Stimulated activated CD8-positive, alpha-beta memory T cell treated with anti-CD3 and anti-CD28 coated beads, Interleukin-2, amount 100 ng/mL, for 1 hour (primary cell): ENCODE measurements at places on chromosomes 5 and 9.

- DNase-seq = no peak
Observed at GRCh38 chr5:150765799-150766169, 7.0 kb upstream of the DCTN4 start.

GRCh38 chr9:75108571-75108970 is 20.3 kb downstream of the OSTF1 start:
- no peak for DNase-seq

DNA sequence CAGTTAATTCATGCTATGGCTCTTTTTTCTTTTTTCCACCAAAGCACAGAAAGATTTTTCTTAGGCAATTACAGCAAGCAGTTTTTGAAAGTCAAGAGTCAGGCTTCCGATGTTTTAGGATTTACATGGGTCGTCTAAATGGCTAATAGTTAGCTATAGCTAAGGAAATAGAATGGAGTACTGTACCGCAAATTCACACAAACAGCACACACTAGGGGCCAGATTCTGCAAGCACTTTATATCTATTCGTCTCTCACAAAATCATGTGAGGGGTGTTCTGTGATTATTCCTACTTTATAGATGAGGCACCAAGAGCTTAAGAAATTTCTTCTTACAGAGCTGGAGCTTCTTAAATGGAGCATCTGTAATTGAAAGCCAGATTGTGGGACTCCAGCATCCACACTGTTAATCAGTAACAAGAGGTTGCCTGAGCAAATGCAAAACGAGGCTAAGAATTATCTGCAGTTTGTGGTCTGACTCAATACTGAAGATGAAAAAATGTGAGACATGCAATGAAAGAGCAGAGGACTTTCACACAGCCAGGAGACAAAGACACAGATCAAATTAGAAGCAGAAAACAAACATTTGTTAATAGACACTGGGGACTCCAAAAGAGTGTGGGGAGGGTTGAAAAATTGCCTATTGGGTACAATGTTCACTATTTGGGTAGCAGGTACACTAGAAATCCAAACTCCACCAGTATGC is 62.7 kb upstream of the CTXN3 start:
- DNase-seq = no peak

DNA sequence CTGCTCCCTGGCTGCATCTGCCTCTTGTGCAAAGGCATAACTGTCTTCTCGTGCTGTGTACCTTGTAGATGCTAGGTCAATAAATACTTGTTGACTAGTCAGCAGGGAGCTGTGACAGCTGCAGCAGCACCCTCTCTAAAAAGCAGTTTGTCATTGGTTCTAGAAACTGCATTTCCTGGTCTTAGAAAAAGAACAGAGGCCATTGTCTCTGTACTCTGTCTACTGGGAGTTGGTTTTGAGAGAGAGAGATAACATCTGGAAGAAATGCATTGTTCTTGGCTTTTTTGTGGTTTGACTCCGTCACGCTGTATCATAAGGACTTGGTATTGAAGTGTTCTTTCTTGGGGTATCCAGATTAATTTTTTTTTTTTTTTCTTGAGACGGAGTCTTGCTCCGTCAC is 32.3 kb downstream of the SH3GLB2 start:
- DNase-seq = no peak

- DNase-seq = no peak
Observed at GRCh38 chr5:69414885-69415583, at the start of gene MARVELD2. TSS of gene MARVELD2 (plus strand) at chr5:69415116. CDS start at chr5:69419386, 4,270 bp downstream.

GRCh38 chr9:124698265-124698664 is 72.8 kb downstream of the NR6A1 start:
- DNase-seq = no peak

- DNase-seq = no peak
Observed at GRCh38 chr9:72262063-72262462, 102.9 kb downstream of the ZFAND5 start.

DNA sequence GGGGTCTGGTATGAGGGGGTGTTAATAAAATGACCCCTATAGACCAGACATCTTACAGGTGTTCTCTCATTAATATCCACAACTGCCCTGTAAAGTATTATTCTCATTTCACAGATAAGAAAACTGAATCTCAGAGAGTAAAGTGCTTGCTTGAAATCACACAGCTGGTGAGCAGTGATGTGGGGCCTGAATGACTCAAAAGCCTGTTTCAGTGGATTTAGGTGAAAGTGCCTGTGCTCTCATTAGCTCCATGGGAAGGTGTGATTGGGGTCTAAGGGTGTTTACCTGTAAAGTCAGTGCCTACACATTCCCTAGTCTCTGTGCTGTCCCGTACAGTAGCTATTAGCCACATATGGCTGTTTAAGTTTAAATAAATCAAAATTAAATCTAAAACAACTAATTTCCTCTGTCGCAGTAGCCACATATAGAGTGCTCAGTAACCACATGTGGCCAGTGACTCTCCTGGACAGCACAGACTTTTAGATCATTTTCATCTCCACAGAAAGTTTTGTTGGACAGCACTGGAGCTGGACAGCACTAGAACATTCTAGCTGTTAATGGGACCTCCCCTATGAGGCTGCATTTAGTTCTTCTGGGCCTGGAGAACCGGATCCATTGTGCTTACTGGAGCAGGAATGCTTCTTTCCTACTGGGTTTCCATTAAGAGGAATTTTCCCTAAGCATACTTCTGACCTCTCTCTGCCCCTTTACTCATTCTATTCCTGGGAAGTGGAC is 52.5 kb upstream of the SEMA6A start:
- DNase-seq = no peak

DNA sequence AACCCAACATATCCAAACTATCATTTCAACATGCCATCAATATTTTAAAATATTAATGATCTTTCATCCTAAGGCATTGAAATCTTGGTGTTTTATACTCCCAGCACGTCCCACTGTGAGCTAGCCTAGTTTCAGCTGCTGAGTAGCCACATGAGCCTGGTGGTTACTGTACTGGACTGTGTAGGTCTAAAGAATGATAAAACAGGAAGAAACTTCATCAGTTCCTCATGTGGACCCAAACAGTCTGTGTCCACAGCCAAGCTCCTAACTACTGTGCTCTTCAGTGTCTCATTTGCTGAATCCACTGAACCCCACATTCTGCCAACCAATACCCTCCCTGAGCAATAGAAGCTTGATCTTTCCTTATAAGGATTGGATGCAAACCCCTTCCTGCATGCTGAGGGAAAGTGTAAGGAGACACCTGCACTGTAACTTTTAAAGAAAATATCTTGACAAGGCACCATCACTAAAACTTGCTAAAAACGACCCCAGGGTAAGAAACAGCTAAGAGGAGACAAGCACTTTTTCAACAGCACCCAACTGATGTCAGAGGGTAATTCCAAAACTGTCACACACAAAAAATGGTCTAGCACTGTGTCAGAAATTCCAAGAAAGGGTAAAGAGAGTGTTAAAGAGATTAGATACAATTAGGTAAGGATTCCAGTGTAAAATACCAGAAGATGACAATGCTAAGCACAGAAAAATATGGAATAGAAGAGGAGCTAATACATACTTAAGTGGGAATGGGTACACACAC is 126.9 kb downstream of the SPOCK1 start:
- no peak for DNase-seq

DNA sequence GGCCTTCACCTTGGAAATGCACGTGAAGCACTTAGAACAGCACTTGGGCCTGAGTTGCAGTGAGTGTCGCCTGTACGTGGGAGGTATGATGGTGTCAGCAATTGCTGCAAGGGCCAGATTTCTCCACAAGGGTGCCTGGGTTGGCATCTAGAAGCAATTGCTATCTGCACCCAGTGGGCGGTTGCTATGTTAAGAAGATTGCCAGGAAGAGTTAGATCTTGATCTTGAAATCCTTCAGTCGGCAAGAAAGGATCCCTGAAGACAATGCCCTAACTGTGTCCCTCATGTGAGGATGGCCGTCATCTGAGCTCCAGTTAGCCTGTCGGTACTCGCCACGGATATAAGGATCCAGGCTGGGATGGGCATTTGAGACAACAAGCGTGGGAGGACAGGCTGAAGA is 62.9 kb downstream of the MAMDC2 start:
- no peak for DNase-seq

- DNase-seq = no peak
Observed at GRCh38 chr9:21434202-21435014, 5.8 kb upstream of the IFNA1 start.

- no peak for DNase-seq
Observed at GRCh38 chr9:91073049-91073810, 271.6 kb downstream of the SYK start.
